ENCODE measurements at places on chromosomes 7 and 10.

DNA sequence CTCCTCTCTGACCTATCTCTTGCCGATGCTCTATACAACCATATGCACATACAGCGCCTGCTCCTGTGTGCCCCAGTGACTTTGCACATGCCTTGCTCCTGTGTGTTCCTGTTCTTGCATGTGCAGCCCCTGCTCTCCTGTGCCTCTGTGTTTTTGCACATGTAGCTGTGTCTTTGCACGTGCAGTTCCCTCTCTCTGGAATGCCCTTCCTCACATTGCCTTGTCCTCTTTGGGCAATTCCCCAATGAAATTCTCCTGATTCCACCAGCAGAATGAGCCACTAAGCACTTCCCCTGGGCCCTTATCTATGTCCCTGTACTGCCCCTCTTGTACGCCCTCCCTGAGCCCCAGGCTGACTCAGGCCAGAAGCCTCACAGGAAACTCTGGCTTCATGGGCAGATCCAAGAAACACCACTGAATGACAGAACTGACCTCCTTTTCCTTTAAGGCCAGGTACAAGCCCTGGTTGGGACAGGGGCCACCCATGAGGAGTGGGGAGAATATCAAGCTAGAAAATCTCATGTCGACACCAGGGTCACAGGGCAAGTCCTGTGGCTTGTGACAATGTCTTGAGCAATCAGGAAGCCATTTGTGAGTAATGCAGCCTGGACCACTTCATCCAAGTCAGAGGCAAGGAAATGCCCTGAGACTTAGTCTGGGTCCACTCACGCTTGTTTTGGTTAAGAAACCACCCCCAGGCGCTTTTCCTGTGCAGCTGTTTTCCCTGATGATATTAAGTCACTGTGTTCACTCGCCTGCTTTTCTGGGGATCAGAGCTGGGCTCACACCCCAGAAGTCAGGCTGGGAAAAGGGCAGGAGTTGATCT lies 1.9 kb upstream of the ARHGAP22 start:
- no peak for DNase-seq

GRCh38 chr10:11373717-11374171 lies 237.7 kb downstream of the USP6NL start:
- DNase-seq: no peak

- DNase-seq: peak; percentile 15
Observed at GRCh38 chr7:32427769-32428291, 62.4 kb downstream of the LSM5 start.

DNA sequence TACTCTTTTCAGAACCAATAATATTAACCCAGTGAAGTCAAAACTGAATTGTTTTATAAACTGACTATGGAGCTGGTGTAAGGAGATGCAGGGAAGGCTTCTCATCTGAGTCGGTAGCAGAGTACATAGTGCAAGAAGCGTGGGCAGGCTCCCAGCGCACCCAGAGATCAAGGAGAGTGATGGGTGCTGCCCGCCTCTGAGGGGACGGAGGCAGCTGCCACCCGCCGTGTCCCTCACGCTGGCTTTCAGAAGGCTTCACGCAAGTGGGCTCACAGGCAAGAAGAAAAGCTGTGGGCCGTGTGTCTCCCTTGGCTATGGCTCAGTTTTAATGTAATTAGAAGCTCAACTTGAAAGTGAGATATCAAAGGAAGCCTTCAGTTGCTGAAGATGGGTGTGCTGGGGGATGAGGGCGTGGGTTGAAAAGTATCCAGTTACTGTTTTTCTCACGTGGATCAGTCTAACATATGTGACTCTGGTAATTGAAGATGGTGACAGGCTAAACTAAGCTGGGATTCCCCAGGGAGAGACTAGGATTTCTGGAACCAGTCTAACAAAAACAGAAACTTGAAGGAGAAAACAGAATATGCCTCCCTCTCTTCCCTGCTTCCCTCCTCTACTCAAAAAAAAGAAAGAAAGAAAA lies 159.9 kb downstream of the MGMT start:
- no peak for DNase-seq

DNA sequence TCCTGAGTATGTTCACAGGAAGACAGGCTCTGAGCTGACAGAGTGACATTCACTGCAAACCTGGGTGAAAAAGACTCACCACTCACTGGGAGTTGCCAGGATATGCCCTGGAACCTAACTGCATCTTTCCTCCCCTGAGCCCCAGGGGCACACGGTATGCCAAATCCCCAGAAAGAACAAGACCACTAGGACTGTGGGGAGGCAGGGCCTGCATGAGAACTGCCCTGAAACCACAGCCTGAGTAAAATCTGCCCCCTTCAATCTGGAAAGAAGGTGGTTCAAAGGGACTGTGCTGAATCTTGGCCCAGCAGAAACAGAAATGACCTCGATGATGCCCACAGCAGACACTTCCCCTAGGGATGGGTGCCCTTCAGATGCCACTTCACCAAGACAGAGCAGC lies 6.5 kb downstream of the FAM53B start:
- DNase-seq: no peak

DNA sequence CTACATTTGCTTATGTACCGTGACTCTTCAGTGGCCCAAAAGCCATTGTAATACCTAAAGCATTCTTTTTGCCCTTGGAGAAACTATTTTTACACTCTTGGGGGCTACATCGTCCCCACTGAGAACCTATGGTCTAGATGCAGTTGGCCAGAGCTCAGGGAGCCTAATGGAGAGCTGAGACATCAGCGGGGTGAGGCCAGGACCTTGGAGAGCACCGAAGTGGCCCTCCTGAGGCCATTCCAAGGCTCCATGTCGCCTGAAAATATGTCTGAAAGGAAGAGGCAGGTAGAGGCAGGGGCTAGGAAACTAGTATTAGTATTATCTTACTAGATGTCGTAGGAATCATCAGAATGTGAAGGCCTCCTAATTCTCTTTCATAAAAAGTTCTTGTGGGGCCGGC lies 4.9 kb downstream of the PKD2L1 start:
- no peak for DNase-seq

DNA sequence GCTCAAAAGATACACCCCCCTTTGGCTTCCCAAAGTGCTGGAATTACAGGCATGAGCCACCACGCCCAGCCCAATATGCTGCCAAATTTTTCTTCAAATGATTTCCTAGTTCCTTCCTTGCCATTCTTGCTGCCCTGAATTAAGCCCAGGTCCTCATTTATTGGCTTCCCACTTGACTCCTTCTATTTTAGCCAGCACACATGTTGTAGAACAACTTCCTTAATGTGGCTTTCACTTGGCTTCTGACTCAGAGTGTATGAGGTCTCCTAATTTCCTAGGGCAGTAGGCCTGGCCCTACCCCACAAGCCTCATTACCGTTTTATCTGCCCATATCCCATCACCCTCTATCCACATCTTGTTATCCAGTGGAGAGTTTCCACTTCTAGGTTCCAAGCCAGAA lies 21.8 kb upstream of the HIPK2 start:
- no peak for DNase-seq

- DNase-seq: peak; percentile 87
Observed at GRCh38 chr10:35643151-35644049, 1.3 kb upstream of the FZD8 start.

DNA sequence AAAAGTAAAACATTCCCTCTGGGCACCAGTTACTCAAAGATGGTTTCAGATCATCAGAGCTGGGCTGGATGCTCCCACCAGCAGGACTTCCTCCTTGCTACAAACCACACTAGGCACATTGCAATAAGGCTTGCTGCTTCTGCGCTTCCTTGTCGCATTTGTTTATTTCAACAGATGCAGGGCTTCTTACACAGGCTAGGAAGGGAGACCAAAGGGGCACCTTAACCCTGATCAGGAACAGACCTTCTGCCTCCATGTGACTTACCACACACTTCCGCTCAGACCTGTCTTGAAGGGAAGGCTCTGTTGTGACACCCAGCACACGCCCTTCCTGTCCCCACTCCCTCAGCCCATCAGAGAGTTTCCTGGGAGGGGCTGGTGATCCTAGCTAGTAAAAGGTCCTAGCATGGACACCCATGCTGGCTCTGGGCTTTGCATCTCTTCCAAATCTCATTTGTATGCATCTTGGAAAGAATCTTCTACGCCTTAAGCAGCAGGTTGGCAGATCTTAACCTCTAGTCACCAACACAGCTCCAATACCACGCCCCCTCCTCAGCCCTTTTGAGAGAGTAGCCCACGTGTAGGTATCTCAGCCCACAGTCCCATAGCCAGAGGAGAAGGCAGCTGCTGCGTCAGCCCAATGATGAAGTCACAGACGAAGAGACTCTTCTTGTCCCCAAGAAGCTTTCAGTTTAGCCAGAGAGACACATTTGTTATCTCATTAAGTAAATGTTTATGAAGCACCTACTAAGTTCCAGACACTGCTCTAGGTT lies 47.1 kb upstream of the SVIL start:
- no peak for DNase-seq

DNA sequence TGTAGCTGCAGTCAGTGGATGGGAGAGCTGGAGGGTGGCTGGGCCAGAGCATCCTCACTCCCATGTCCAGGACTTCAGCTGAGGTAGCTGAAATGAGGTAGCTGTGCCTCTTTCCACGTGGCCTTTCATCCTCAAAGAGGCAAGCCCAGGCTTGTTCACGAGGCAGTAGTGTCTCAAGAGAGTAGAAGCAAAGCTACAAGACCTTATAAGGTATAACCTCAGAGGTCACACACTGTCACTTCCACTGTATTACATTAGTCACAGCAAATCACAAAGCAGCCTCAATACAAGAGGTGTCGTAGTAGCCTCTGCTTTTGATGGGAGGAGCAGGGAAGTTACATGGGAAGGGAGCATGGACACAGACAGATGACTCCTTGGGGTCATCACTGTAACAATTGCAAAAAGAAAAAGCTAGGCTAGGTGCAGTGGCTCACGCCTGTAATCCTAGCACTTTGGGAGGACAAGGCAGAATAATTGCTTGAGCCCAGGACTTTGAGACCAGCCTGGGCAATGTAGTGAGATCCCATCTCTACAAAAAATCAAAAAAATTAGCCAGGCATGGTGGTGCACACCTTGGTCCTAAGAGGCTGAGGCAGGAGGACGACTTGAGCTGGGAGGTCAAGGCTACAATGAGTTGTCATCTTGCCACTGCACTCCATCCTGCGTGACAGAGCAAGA lies 97.5 kb downstream of the SKIDA1 start:
- DNase-seq: no peak

DNA sequence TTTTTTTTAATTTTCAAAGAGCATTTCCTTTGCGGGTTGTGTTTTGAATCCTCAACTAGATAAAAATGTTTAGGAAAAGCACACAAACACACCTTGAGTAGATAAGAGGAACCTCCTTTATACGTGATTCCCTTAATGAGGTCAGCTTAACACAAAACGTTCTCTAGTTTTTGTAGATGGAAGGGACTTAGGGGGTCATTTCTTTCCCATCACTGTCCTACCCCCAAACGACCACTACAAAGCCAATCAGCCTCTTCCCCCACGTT lies 1.2 kb downstream of the SUV39H2 start:
- DNase-seq: no peak
